ENCODE measurements at places on chromosomes 3 and 15.

- no peak for DNase-seq
Measured at GRCh38 chr3:124552224-124552623, 178.0 kb upstream of the UMPS start.

DNA sequence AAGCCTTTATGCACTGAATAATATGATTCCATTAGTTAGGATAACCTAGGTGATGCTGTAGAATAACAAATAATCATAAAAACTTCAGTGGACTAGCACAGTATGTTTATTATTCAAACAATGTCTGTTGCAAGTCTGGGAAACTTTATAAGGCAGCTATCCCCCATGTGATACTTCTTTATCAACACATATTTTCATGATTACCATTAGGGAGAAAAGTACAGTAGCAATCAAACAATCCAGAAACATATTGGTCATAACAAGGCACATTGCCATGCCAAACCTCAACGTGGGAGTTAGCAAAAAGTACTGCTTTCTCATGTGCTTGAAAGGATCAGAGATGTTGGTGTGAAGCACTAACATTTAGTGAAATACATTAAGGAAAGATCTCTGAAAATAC lies 35.5 kb downstream of the EOMES start:
- DNase-seq, result no peak

GRCh38 chr3:4888913-4889846 lies 90.1 kb upstream of the BHLHE40 start:
- DNase-seq, result no peak

GRCh38 chr3:98573181-98573728 lies 20.2 kb downstream of the CPOX start:
- no peak for DNase-seq

DNA sequence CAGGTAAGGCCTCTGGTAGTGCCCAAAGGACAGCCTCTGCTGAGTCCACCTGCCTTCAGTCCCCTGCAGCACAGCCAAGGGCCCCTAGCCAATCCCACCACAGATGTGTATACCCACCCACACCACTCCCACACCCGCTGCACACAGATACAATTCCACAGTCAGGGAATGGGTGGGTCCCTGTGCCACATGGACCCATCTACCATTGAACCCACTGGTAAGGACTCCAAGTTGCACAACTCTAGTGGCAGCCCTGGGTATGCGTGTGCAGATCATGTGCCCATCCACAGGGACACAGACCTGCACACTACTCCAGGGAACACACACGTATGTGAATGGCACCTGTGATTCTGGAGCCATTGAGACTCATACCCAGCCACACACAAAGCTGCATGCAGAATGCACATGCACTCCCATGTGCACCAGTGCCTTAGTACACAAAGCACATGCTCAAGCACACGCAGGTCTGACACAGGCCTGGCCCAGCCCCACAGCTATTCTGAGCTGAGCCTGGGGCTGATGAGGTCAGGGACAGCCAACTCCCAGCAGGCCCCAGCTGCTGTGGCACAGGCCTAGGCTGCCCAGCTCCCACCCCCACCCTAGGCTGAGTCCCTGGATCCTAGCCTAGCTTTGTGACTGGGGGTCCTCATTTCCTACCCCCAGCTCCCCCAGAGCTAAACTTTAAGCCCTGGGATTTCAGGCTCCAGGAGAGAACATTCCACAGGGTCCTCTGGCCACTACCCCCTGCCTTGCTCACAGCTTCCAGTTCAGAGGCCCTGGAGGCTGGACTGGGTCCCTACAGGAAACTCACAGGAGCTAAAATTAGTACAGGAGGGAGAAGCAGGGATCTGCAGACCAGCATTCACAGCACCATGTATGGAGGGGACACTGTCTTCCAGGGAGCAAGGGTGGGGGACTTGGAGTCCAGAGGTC lies 2.7 kb upstream of the ALS2CL start:
- no peak for DNase-seq

- DNase-seq, result no peak
Measured at GRCh38 chr3:184633237-184633579, 71.6 kb downstream of the EPHB3 start.

DNA sequence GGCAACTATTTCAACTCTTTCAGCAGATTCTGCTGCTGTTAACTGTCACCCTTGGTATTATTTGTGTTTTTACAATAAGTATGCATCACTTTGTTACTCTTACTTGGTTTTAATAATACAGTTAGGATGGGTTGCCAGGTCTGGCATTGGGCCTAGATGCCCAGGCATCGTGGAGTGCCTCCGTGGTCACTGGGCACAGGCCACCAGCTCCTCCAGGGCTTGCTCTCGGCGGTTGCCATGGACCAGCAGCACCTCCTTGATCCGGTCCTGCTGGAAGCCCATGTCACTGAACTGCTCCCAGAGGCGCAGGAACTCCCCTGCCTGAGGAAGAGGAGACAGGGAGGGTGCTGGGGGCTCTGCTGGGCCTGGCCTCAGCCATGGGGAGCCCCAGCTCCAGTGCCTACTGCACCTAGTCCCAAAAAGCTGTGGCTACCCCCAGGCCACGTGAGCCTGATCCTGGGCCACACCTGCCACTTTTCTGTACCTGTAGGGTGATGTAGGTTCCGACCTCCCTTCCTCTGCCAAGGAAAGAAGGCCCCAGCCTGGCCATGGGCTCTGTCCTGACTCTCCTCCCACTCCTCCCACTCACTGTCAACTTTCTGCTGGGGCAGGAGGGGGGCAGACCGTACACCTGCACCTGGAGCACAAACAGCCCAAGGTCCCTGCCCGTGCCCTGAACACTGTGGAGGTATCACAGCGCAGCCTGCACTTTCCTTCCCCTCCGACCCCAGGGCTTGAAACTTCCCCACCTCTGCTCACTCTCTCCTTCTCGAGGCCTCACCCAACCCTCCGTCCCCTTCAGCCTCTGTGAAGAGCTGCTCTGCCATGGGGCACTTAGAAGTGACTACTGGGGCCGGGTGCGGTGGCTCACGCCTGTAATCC lies 16.6 kb downstream of the KBTBD13 start:
- no peak for DNase-seq

DNA sequence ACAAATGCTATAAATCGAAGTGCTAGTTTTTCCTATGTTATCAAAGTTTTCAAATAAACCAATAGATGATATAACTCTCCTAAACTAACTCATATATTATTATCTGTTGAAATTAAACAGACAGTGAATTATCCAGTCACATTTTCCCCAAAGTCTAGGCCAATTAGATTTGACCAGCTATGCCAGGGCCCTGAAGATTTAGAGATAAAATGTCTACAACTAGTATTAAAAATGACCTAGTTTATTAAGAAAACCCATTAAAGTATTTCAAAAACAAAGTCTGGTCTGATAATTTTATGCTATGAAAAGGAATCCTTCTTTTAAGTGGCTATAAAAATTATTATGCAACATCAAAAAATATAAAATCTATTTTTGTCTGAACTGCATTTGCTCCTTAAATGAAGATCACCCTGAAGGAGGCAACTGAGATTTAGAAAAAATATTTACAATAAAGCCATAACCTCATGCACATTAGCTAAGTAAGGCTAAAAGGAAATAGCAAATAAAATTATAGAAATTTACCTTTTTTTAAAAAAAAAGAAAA lies 83.4 kb upstream of the MEX3B start:
- no peak for DNase-seq

- DNase-seq, result no peak
Measured at GRCh38 chr3:55842204-55842603, 355.1 kb upstream of the WNT5A start.

- no peak for DNase-seq
Measured at GRCh38 chr15:42175671-42176070, 19.2 kb upstream of the PLA2G4F start.

GRCh38 chr3:190886945-190887344 lies 24.5 kb upstream of the GMNC start:
- DNase-seq, result no peak

GRCh38 chr3:188554404-188554803 lies 400.4 kb downstream of the LPP start:
- no peak for DNase-seq

GRCh38 chr15:65115086-65115485 lies at the start of gene UBAP1L:
TSS of gene UBAP1L (minus strand) at chr15:65115200. CDS start at chr15:65106215, 8,985 bp downstream.
- DNase-seq, result no peak

DNA sequence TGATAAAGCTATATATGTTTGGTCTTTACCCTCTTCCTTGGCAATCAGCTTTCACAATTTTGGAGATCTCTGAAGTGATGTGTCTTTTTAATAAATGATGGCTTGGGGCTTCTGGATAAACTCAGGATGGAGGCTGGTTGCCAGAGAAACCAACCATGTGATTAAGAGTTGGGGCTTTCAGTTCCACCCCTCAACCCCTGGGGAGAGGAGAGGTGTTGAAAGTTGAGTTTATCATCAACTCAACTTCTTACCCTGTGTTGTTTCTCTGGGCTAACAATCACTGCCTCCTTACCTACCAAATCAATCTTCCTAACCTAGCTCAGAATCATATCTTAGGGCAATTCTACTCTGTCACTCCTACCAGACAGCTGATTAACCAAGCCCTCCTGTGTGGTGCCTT lies 735.8 kb downstream of the ZPLD1 start:
- no peak for DNase-seq

GRCh38 chr15:88246081-88246480 lies 10.5 kb downstream of the NTRK3 start:
- no peak for DNase-seq

DNA sequence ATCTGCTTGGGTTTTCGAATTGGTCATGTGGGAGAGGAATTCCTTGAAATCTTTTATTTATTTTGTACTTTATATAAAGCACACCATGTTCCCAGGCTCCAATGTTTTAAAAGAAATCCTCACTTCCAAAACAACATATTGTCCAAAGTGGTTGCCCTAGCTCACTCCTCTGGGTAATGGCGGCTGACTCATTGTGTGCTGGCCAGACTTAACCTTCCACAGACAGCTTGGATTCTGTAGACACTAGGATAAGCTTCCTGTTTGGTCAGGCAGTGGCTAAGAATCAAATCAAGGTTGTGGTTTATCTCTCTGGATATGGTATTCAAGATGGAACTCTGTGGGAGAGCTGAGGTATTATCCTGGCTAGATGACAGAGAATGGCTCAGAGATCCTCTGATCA lies 55.8 kb upstream of the FAM98B start:
- peak; percentile 69 for DNase-seq

GRCh38 chr3:164194842-164195241 lies 883.5 kb downstream of the SI start:
- no peak for DNase-seq

DNA sequence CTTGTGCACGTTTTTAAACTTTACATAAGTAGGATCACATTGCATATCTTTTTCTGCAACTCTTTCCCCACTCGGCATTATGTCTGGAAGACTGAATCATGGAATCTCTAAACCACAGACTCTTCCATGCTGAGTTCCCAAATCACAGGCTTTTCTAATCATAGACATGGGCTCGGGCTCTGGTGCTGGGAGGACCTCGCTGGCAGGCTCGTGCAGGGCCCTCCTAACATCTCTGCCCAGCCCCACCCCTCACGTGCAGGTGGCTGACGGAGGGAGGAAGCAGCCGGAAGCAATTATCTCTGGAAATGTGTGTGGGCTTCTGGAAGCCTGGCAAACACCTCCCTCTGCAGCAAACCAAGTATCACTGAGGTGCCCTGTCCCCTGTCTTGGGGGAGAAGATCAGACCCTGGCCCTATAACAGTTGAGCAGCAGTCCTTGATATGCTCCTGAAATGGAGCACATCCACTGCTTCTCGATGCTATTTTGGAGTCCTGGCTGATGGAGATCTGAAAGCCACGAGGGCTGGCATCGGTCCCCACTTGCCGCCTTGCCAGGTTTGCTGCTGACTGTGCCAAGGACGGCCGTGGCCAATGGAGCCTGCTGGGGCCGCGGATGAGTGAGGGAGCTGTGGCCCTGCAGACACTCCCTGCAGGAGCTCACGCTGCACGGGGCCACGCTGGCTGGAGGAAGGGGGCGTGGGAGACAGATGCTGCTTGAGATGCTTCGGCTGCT lies 4.4 kb upstream of the IQSEC1 start:
- no peak for DNase-seq

- no peak for DNase-seq
Measured at GRCh38 chr15:72873379-72874233, 90.0 kb upstream of the ADPGK start.

DNA sequence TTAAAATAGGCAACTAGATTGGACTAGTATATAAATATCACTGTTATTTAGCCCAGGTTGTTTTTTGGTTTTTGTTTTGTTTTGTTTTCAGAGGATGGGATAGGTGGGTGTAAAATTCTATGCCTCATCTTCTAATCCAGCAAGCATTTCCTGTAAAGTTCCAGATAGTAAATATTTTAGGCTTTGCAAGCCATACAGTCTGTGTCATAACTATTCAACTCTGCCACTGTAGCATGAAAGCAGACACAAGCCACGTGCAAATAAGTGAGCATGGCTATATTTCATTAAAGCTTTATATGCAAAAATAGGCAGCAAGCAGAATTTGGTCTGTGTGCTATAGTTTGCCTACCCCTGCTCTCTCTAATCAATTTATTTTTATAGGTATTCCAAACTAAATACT lies 657.3 kb upstream of the TGFBR2 start:
- DNase-seq, result no peak

- DNase-seq, result no peak
Measured at GRCh38 chr3:16063603-16064002, 110.9 kb upstream of the GALNT15 start.

DNA sequence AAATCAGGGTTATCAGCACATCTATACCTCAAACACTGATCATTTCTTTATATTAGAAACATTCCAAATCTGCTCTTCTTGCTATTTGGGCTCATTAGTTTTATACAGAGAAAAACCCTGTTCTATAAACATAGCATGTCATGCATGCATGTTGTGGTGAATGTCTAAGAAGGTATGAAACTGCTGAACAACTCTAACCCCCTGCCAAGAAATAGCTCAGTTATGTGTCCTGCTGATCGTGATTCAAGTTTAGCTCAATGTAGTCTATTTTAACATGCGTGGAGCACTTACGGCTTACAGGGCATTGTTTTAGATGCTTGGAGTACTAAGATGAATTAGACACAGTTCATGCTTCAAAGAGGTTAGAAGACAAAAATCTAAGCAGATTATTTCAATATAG lies 35.8 kb downstream of the MYH15 start:
- no peak for DNase-seq

DNA sequence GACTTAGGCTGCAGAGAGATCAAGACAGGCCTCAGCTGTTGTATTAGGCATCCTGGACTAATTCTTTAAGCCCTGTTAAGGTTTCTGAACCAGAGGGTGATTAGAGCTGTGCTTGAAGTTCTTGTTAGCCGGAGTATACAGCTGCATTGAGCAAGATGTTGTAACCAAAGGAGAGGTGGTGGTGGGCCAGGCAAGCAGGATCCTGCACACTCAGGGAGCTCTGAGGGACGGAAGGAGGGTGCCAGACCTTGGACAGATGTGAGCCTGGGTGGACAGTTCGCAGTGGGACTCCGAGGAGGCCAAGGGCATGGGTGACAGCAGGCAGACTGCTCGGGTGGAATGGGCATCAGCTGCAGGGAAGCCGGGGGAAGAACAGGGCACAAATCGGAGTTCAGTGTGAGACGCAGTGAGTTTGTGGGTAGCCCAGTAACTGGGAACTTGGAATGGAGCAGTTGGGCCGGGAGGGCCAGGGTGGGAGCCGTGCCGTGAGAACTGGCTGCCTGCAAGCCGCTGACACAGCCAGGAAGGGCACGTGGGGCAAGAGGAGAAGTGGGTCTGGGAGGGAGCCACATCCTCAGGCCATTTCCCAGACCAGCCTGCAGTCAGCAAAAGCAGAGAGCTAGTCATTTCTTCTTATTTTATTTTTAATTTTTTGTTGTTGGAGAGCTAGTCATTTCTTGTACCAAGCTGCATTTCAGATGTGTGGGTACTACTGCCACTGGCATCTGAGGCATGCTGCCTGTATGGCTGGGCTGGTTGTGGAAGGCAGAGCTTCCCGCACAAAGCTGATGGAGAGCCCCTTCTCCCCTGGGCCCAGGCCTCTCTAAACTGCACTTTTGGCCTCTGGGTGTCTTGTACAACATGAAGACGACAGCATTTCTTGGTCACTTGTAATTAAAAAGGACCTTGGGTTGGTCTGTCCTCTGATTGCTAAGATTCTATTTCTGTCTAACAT lies 61.0 kb downstream of the PGPEP1L start:
- DNase-seq, result no peak
